AML-193 (cell line): ENCODE measurements at places on chromosomes 2 and 18.

DNA sequence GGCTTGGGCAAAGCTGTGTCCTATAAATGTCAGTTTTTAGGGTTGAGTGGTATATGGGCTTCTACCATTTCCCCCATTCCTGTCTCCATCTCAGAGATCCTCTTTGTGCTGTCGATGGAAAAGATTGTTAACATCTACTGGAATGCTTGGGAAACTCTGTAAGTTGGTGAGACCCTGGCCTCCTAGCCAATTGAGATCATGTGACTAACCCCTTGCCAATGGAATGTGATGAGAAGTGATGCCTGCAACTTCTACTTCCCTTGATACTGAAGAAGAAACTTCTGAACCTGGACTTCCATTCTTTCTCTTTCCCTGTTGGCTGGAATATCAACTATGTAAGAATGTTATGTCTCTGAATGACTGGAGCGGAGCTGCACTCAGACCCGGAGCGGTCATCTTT, 14.5 kb downstream of the SLC39A10 start:
- DNase-seq: no peak

DNA sequence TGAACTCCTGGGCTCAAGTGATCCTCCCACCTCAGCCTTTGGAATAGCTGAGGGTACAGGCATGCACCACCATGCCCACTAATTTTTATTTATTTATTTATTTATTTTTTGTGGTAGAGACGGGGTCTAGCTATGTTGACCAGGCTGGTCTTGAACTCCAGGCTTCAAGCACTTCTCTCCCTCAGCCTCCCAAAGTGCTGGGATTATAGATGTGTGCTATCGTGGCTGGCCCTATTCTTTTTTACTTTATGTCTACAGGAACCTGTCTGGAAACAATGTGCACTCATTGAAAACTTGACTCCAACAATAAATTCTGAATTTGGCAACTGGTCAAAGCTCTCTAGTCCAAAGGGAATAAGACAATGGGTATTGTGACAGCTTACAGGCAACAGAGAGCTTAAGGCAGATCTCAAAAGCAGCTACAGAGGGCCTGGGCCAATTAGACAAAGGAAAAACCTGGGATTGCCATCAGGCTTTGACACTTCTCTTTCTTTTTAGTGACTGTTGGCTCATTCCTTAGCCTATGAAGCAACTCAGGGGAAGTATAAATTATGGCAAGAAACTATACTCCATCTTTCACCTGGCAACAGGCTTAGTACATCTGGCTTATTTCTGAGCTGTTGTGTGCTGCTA, 55.1 kb upstream of the RAPGEF4 start:
- no peak for DNase-seq

DNA sequence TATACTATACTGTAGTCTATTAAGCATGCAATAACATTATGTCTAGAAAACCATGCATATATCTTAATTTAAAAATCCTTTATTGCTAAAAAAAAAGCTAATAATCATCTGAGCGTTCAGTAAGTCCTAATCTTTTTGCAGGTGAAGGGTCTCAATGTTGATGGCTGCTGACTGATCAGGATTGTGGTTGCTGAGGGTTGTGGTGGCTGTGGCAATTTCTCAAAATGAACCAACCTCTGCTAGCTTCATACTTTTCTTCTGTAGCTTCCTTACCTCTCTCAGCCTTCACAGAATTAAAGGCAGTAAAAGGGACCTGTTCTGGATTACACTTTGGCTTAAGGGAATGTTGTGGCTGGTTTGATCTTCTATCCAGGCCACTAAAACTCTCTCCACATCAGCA, 235.8 kb downstream of the NBAS start:
- no peak for DNase-seq

DNA sequence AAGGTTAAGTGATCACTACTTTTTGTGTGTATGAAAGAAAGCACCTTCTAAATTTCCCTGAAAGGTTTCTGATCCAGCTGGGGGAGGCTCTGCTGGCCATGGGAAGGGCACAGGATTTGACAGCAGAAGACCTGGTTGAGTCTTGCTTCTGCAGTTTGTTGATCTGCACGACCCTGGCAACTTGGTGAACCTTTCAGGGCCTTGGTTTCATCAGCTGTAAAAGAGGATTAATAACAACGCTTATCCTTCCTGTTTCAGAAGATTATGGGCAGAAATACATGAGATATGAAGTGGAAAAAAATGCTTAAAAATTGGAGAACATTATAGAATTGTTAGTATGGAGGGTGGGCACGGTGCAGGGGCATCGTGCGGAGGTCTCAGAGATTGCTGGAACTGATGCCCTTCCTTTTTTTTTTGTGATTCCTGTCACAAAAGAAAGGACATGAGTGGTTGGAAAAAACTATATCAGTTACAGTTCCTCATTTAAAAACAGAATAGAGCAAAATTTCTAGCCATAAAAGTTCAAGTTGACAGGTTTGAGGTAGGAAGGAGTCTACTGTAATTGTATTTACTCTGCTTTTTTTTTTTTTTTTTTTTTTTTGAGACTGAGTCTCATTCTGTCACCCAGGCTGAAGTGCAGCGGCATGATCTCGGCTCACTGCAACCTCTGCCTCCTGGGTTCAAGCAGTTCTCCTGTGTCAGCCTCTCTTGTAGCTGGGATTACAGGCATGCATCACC, 47.4 kb downstream of the MFSD6 start:
- DNase-seq: no peak

DNA sequence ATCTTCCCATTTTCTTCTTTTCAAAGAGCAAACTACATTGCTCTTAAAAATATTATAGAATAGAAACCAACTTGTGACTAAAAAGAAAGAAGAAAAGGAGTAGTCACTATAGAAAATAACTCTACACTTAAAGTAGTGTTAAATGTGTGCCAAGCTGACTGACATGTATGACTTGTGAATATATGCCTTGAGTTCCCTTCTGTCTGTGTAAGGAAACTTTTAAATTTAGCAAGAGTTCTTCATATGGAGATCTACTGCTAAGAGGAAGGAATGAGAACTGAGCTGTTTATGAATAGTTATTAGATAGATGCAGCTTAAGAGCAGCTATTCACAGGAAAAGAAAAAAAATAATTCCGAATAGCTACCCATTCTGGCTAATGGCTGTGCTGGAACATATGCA, 1221.7 kb upstream of the ZEB2 start:
- no peak for DNase-seq

DNA sequence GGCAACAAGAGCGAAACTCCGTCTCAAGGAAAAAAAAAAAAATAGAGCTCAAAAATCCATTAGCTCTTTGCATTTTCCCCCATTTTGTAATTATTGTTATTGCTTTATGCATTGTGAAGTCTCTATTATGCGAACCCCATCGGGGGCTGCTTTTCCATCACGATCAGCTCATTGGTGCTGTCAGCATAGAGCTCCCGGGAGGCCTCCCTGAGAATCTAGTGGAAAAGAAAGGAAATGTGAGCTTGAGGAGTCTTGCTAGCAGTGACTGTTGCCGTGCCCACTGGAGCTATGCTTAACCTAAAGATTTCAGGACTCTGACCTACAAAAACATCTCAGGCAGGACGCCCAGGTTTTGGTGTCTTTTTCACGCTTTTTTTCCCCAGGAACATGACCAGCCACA, 102.6 kb upstream of the NDUFV2 start:
- no peak for DNase-seq
